Activated T-cell treated with anti-CD3 and anti-CD28 coated beads, Interleukin-2, amount 50 U/mL, for 72 hours (primary cell): ENCODE measurements at places on chromosomes 7 and 10. TPM values are rescaled to one million over a fixed set of nuclear protein-coding genes. Genes with fewer than 3 reads are reported as not detected.

DNA sequence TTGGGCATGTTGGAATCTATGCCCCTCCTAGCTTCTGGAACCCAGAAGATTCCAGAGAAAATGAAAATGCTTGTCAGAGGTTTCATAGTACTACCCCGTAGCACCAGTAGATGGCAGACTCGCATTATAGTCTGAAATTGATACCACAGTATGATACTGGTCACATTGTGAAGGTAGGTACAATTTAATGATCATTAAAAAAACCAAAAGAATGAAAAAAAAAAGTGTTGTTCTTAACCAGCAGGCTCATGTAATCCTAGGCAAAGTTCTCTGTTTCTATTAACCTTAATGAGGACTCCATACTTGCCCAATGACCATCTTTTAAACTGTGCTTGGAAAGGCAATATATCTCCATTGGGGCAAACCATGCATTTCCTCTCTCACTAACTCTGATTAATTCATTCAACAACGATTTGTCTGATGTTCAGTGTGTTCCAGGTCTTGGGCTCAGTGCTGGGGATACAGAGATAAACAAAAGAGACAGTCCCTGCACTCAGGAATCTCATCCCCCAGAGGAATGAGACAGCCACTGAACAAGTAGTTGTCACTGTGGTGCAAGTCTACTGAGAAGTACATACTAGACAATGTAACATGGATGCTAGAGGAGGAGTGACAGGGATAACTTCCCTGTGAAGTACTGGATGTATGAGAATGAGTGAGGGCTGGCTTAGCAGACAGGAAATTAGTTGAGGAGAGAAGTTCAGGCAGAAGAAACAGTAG is 223.5 kb upstream of the PHYHIPL start:
- DNase-seq: no peak

PLPP4 gene
- not detected for total RNA-seq

DNA sequence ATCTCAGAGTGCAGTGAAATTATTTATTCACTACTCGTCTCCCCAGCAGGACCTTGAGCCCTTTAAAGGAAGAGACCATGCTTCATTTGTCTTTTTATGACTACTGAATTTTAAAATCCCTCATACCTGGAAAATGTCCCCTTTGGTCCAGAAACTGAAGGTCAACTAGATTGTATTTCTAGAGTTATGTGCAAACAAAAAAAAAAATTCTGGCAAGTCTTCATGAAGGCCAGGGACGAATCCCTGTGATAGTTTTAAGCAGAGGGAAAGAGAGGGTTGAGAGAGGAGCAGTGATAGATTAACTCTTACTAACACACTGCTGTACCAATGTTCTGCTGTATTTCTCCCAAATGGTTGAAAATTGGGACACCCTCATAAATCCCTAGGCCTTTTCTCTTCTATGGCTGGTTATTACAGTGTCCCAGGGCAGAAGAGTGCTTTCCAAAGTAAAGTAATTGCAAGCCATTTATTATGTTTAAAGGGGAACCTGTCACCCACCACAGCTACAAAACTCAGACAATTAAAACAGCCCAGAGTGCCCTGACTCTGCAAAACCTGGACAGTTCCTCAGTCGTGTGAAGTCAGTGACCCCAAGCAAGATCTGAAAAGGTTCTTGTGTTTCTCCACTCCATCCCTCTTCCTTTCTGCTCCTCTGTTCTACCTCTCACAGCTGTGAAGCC is 182.8 kb upstream of the AOAH start:
- no peak for DNase-seq

UBTD1 gene
- total RNA-seq: 3.7 TPM

SHTN1 gene
- 0.31 TPM for total RNA-seq
